ENCODE measurements at places on chromosomes 7 and 10. TPM values are rescaled to one million over a fixed set of nuclear protein-coding genes. Genes with fewer than 3 reads are reported as not detected.

DNA sequence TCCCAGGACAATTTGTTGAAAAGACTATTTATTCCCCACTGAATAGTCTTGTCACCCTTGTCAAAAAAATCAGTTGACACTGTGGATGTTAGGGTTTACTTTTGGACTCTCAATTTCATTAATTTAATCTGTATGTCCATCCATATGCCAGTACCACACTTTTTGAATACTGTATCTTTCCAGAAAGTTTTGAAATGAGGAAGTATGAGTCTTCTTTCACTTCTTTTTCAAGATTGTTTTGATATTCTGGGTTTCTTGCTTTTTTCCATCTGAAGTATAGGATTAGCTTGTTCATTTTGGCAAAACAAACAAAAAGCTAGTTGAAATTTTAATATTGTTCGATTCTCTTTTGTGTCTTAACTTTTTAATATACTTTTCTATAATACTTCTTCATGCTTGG is 21.7 kb downstream of the KLHDC10 start:
- DNase-seq: no peak

The IL2RA gene
- 0.17 TPM for polyA plus RNA-seq

The RNLS gene
- polyA plus RNA-seq: 16.5 TPM

DNA sequence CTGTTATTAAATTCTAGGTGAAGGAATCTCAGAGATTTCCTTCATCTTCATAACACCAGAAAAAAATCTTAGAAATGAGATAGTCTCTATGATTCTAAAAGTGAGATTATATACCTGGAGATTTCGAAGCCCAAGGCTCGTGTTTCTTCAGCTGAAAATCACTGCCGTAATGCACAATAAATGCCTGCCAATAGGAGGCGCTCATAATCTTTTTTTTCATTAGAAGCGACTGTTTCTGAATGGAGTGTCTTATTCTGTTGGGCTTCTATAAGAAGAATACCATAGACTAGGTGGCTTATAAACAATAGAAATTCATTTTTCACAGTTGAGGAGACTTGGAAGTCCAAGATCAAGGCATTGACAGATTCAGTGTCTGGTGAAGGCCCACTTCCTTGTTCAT is 294.7 kb downstream of the PRKG1 start:
- no peak for DNase-seq

DNA sequence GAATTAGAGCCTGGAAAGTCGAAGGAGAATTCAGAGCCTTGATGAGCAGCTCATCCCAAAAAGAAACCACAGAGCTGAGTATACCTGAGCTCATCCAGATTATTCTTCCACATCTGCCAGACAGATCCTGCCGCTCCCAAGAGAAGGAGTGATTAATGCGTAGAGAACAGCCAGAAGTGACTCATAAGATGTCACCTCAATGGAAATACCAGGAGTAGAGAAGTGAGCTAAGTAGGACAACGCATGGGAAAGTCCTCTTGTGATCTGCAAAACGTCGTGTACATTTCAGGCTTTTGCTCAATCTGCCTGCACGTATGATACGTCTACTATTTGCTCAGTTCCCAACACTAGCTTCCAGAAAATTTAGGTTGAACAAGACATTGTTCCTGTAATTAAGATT is 230.5 kb upstream of the AUTS2 start:
- no peak for DNase-seq

GRCh38 chr10:46106410-46107255 is 60.6 kb upstream of the MSMB start:
- no peak for DNase-seq

- no peak for DNase-seq
Measured at GRCh38 chr7:134328900-134329299, 12.2 kb upstream of the SLC35B4 start.

DNA sequence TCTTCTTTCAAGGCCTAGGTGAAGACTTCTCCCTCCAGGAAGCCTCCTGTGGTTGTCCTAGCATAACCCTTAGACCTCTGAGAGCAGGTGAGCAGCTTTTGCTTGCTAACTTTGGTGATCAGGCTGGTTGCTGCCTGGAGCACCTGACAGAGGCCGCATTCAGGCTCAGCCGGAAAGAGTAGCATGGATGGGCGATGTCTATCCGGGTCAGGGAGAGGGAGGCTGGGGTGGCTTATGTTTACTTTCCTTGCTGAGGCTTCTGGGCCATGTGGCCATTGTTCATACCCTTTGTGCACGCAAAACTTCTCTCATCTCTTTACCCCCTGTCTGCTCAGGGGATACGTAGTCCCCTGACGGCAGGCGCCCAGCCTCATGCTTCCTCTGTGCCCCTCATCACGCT is 27.4 kb upstream of the PCBD1 start:
- no peak for DNase-seq

The OPALIN gene
- polyA plus RNA-seq: not detected

- DNase-seq: no peak
Measured at GRCh38 chr7:50651271-50651989, 86.2 kb upstream of the DDC start.

- DNase-seq: no peak
Measured at GRCh38 chr7:138602451-138602850, 98.7 kb downstream of the SVOPL start.

DNA sequence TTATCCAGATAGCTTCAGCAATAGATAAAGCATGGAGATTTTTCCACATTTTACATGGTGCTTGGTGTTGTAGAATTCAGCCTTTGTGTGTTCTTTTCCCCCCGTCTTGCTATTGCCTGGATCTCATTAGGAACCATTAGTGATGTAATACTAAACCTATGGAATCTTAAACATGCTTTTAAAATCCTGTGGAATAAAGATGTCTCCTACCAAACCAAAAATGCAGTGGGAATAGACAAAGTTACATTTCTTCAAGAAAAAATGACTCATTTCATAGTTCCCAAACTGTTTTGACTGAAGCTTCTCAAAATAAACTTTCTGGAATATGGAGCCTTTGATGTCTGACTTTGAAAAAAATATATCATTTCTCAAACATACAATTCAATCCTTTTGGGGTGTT is 44.0 kb downstream of the CALD1 start:
- no peak for DNase-seq

DNA sequence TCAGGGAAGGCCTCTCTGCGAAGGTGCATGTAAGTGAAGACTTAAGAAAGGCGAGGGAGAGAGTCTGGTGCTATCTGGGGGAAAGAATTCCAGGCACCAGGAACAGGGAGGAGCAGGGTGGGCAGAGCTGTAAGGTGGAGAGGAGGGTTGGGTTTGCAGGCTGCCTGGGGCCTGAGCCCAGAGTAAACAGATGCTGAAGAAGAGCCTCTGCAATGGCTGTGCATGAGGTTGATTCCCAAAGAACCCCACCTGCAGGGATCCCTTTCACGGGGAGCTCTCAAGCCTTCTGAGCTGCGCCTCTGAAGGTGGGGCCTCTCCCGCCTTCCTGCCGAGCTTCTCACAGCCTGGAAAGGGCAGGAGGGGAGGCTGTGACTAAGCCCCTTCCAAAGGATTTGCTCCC is 115.1 kb downstream of the RNF216 start:
- no peak for DNase-seq

The ANKRD2 gene
- polyA plus RNA-seq: 0.40 TPM

DNA sequence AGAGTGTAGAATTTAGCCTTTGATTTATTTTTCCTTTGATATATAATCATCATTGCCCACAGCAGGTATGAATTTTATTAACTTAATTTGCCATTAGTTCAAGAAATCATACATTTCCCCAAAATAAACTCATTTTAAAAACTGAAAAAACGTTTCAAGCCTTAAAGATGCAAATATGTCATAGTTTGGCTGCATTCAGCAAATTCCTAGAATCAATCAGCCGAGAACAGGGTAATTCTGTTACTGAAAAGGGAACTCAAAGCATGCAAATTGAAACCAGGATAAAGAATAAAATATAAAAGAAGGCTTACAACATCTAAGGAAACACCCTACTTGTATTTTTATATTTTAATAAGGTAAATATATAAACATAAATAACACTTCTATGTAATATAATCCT is 233.8 kb upstream of the PRKCQ start:
- DNase-seq: no peak

The ADAM12 gene
- polyA plus RNA-seq: 27.1 TPM

The PRRT4 gene
- polyA plus RNA-seq: 0.72 TPM

The ITPRID1 gene
- polyA plus RNA-seq: not detected

The OPN4 gene
- polyA plus RNA-seq: not detected

GRCh38 chr7:120030876-120031275 is 242.1 kb upstream of the KCND2 start:
- DNase-seq: no peak

The SKIDA1 gene
- 10.3 TPM for polyA plus RNA-seq

Data from right renal cortex interstitium (tissue), 3 donors.